ENCODE measurements at places on chromosomes 6 and 20. TPM values are rescaled to one million over a fixed set of nuclear protein-coding genes. Genes with fewer than 3 reads are reported as not detected.

SLC2A4RG gene
- 47.9 TPM for total RNA-seq

C6orf52 gene
- not detected for total RNA-seq

MYCT1 gene
- 13.4 TPM for total RNA-seq

METTL24 gene
- 1.7 TPM for total RNA-seq

VSX1 gene
- total RNA-seq, result 0.38 TPM

MICB gene
- total RNA-seq, result 2.1 TPM

TINAG gene
- total RNA-seq, result 0.39 TPM

GPSM3 gene
- 15.8 TPM for total RNA-seq

GINM1 gene
- 59.4 TPM for total RNA-seq

CDSN gene
- not detected for total RNA-seq

DDO gene
- 12.9 TPM for total RNA-seq

MOCS3 gene
- total RNA-seq, result 2.4 TPM

LZTS3 gene
- total RNA-seq, result 12.0 TPM

TAAR6 gene
- not detected for total RNA-seq

FRMD1 gene
- total RNA-seq, result 0.18 TPM

OOEP gene
- 0.24 TPM for total RNA-seq

NKAPL gene
- total RNA-seq, result 6.1 TPM

OR14J1 gene
- total RNA-seq, result not detected

DNAH8 gene
- total RNA-seq, result not detected

FANCE gene
- total RNA-seq, result 3.7 TPM

BHLHE23 gene
- not detected for total RNA-seq

TMEM244 gene
- total RNA-seq, result not detected

GATA5 gene
- 9.3 TPM for total RNA-seq

TP53RK gene
- 9.7 TPM for total RNA-seq

CD83 gene
- 3.2 TPM for total RNA-seq

PNLDC1 gene
- total RNA-seq, result not detected

DDAH2 gene
- total RNA-seq, result 55.6 TPM

ADGRG6 gene
- total RNA-seq, result 5.7 TPM
